Caudate nucleus (tissue), 63 donors: ENCODE measurements at places on chromosomes 5 and 9.

- DNase-seq: no peak
These were observed 779.9 kb upstream of the CDH6 start for GRCh38 chr5:30413540-30413939.

DNA sequence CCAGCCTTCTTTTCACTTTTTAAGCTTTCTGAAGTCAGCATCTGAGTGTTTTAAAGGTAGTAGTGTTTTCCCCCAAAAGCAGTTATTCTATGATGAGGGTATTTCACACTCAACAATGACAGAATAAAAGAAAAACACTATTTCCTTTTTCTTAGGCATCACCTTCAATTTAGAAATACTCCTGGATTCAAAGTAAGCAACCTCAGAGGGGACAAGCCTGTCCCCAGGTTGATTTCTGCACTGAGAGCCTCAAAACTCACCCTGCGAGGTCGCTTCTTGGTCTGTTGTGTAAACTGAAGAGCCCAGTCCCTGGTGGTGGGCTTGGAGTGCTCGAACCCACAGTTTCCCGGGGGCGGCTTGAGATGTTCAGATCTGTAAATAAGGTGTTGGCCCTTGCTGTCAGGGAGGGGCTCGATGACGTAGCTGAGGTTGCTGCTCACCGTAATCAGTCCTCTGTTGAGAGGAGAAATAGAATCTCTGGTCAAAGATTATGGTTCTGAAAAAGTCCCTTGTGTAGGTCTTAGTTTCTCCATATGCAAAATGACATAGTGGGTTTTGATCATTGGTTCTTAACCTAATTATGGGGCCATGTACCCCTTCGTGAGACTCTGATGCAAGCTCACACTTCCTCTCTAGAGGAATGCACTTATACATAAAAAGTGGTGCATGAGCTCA is 55.9 kb downstream of the ADAM19 start:
- DNase-seq: no peak

- no peak for DNase-seq
These were observed 14.5 kb downstream of the SLC23A1 start for GRCh38 chr5:139368613-139369012.

- DNase-seq: no peak
These were observed 48.0 kb downstream of the RUSC2 start for GRCh38 chr9:35537913-35538312.

DNA sequence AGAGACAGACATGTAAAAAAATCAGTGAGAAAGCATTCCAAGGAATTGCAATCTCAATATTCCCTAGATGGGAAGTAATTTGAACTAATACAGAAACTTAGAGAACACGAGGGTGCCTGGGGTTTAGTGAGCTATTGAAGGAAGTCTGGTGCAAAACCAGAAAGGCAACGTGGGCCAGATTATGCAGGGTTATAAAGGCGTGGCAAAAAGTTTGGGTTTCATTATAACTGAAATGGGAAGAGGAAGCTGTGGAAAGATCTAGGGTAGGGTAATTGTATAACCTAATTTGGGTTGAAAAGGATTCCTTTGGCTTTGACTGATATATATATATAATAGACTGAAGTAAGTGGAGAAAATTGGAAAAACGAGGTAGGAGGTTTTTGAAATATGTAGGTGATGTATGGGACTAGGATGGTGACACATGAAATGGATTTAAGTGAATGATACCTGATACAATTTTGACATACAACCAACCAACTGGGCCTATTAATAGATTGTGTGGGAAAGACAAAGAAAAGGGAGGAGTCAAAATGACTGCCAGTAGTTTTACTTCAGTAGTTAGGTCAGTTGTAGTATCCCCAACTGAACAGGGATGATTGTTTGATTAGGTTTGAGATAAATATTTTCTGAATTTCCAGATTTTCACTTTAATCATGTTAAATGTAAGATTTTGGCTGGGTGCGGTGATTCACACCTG is 65.3 kb downstream of the FAM174A start:
- DNase-seq: no peak

DNA sequence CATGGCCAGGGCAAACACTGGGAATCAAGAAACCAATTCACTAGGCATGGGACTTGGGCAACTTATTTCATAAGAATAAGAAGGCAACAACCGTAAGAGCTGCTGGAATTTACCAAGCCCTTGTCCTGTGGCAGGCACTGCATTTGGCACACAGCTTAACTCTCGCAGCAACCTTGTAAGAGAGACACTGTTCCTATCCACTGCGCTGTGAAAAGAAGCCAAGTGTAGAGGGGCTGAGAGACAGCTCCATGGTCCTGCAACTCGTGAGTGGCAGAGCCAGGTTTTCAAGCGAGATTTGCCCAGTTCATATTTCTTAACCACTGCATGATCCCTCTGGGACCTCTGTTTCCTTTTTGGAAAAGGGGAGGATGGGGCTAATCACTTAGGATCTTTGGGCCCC is 129.3 kb upstream of the STC2 start:
- no peak for DNase-seq

- DNase-seq: no peak
These were observed 457.6 kb downstream of the PLK2 start for GRCh38 chr5:58002323-58002722.

DNA sequence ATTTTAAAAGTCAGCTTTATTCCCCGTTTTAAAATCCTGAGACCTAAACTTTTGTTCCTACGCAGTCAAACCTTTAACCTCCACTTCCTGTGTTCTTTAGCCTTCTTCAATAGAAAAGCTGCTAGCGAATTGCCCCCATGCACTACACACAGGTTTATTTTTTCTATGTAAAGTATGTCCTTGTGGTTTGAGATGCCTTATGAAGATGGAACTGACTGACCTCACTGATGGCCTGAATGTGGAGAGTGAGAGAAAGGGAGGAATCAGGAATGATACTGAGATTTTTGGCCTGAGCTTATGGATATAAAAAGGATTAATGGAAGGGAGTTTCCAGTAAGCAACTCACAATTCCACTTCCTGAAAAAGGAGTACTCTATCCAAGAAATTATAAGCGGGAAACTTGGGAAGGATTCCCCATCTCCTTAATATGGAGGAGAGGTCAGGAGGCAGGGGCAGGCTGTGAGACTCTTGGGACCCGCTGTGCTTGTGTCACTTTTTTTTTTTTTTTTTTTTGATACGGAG is 89.5 kb downstream of the UGCG start:
- DNase-seq: no peak

- DNase-seq: no peak
These were observed 9.6 kb downstream of the DNLZ start for GRCh38 chr9:136353757-136354488.

DNA sequence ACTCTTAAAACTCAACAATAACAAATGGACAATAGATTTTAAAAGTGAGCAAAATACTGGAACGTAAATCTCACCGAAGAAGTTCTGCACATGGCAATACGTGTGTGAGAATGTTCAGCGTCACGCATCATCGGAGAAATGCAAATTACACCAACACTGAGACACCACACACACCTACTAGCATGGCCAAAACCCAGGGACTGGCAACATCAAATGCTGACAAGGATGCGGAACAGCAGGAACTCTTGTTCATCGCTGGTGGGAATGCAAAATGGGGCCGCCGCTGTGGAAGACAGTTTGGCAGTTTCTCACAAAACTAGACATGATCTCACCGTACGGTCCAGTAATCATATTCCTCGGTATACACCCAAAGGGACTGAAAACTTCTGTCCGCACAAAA is 21.6 kb upstream of the CLPTM1L start:
- DNase-seq: no peak

DNA sequence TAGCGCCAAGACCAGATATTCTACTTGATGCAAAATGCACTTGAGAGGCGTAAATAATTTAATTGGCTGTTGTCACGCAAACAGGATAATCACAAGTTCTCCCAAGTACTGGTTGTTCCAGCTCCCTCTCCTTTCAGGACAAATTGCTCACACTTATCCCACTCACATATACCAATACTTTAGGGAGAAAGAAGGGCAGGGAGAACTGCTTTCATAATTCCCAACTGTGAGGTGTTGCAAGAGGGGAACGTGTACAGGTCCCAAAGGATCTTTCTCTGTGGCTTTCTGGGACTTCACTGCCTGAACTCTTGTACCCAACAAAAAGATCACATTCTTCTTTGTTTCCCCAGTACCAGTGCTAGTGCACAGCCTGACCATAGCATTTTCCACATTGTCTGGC is 21.5 kb upstream of the TGFBI start:
- DNase-seq: no peak

- no peak for DNase-seq
These were observed 74.7 kb downstream of the KIF24 start for GRCh38 chr9:34254141-34254913.

DNA sequence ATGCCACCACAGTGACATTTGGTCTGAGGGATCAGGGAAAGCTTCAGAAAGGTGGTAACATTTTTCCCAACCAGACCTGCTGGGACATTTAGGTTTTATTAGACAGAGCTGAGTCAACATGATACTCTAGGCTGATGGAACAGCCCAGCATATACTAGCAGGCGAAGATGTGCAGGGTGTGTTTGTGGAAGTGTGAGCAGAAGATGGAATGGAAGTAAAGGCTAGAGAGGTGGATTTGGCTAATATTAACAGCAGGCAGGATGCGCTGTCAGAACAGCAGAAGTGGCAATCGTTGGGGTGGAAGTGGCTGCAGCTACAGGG is 340.6 kb downstream of the ASTN2 start:
- DNase-seq: no peak

DNA sequence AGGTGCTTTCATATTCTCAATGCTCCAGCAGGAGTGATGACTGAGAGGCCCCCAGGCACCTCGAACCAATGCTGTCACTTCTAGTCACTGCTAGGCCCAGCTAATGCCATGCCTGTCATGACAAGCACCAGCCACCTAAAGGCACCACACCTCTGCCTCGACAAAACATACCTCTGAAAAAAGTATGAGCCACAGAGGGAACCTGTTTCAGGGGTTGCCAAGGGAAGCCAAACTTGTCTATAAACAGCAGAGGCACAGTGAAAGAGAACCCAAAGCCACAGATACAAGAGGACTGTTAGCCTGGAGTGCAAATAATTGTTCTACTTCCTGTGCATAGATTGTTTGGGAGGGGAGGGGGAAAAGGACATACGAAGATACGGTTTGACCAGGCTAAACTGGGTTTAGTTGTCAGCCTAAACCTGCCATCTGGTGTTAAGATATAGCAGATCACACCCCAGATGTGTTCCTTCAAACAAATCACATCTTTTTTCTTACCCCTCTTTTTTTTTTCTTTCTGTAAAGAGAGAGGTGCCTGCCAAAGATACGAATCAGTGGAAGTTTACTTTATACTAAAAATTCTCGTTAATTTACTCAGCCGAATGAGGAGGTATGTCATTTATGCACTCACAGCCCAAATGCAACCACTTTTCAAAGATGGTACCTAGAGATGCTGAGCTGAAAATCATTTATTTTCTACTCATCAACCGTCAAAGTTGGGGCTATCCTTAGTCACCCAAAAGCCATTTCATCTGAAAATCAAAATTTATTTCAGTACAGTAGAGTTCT is 45.7 kb downstream of the BNC2 start:
- DNase-seq: no peak

DNA sequence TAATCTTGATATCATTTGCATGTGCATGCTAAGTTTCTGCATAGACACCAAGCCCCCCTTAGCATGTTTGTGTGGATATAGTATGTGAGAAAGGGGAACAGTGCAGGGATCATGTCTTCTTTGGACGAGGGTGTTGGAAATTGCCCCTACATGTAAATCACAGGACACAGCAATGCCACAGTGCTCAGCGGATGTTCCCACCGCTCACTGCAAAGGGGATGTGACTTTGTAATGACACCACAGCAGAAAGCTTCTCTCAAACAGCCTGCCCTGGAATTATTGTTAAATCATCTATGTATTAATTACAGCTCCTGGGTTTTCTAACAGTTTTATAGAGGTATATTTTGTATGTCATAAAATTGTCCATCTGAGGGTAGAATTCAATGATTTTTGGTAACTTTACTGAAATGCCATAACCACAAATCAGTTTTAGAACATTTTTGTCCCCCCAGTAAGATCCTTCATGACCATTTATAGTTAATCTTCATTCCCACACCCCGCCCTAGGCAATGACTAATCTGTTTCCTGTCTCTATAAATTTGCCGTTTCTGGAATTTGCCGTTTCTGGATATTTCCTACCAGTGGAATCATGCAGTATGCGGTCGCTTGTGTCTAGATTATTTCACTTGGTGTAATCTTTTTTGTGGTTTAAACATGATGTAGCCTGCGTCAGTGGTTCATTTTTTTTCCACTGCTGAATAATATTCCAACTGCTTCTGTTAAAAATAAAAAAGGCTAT is 648.5 kb upstream of the WWC1 start:
- no peak for DNase-seq

GRCh38 chr5:78320401-78320800 is 25.9 kb upstream of the AP3B1 start:
- DNase-seq: no peak

- DNase-seq: no peak
These were observed 17.5 kb upstream of the NREP start for GRCh38 chr5:111774525-111774924.

DNA sequence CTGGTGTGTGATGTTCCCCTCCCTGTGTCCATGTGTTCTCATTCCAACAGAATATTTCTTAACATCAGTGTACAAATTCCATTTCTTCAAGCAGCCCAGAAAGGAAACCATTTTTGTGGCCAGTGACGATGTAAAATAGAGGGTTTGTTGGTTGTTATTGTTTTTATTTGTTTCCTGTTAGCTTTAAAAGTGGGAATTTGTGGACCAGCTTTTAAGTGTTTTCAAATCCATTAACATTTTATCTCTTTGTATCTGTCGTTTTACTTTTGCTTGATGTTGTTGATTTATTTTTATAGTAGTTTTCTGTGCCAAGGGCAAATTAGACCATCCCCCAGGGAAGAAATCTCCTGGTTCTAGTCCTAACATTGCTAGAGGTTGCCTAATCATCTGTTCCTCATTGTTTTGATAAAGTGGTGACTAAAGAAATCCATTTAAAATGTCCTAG is 100.0 kb downstream of the GDNF start:
- DNase-seq: no peak

DNA sequence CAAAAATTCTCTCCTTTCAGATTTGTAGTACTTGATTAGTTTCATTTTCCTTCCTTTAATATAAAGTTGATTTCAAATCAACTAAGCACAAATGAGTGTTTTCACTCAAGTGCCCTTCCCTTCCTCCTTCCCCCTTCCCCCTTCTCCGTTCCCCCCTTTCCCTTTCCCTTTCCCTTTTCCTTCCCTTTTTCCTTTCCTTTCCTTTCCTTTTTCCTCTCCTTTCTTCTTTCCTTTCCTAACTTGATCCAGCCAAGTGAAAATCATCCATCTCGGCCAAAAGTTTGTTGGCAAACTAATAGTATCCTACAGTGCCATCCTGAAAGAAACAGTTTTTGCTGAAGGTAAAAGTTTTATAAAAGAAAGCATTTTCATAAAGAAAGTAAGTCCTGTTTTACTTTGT is 85.3 kb upstream of the CD180 start:
- no peak for DNase-seq

DNA sequence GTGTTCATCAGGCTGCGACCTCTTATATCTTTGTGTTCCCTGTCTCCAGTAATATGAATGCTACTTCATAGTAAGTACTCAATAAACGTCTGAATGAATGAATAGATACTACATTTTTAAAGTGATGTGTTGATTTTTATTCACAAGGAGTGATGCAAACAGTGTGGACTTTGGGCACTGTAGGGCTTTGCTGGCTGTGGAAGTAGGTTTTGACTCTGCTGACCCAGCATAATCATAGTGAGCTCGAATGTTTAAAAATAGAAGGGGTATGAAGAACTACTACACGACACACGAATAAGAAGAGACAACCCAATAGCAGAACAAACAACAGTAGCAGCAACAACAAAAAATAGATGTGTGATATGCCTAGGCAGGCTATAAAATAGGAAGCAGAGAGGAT is 147.4 kb downstream of the SH3GL2 start:
- DNase-seq: no peak

- no peak for DNase-seq
These were observed 28.1 kb downstream of the PPIP5K2 start for GRCh38 chr5:103148213-103148612.
